ENCODE measurements at places on chromosomes 13 and 19.
A peak's percentile ranks its signal among the peaks of the same experiment; 100 is the strongest.

- no peak for DNase-seq
Measured at GRCh38 chr19:28492621-28493020, 720.3 kb downstream of the UQCRFS1 start.

- DNase-seq = no peak
Measured at GRCh38 chr19:8262431-8262830, 45.7 kb downstream of the CD320 start.

DNA sequence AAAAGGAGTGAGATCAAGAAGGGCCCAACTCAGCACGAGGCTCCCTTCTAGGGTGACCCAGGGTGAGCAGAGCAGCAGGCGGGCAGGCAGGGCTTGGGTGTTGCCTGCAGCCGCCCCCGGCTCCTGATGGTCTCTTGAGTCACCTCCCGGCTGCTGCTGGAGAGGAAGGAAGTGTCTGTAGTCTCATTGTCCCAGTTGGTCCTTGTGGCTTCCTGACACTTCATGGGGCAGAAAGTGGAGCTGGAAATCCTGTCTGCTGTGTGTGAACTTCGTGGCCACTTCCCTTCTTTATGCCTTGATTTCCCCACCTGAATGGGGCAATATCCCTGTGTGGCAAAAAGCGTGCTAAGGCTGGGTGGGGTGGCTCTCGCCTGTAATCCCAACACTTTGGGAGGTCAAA lies 2.5 kb downstream of the MAP1S start:
- no peak for DNase-seq

- no peak for DNase-seq
Measured at GRCh38 chr19:35350591-35350990, 2.9 kb downstream of the FFAR1 start.

DNA sequence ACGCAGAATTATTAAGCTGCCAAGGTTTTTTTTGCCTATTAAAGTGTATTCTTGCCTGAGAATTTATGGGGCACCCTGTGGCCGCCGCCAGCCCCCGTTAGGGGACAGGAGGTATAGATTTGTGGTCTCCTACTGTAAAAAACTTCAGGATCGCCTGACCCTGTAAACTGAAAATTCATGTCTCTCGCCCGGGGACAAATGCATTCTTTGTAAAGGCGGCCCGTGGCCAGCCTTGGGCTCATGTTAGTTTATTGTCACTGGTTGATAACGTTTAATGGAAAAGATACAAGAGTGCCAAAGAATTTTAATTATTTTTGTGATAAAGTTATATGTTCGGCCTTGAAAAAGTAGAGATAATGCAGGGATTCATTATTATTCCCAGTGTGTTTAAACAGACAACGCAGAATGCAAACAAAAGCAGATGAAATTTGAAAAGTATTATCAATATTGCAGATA lies 141.7 kb downstream of the URI1 start:
- DNase-seq = no peak

DNA sequence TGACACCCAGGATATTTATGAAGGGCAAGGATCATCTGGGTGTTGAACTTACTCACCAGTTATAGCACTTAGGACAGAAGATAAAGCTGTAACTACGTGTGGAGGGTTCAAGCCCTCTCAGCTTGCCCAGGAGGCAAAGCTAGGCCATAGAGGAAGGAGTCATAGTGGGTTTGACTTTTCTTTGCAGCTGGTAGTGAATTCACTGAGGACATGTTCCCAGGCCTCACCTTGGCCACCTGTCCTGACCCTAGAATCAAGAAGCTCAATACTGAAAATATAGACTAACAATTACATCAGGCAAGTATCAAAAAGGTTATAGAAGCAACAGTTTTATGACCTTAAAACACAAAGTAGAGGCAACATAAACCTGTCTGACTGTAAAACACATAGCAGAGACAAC lies 1207.7 kb downstream of the SLITRK1 start:
- no peak for DNase-seq

- no peak for DNase-seq
Measured at GRCh38 chr13:75882261-75882660, 246.1 kb downstream of the LMO7 start.

DNA sequence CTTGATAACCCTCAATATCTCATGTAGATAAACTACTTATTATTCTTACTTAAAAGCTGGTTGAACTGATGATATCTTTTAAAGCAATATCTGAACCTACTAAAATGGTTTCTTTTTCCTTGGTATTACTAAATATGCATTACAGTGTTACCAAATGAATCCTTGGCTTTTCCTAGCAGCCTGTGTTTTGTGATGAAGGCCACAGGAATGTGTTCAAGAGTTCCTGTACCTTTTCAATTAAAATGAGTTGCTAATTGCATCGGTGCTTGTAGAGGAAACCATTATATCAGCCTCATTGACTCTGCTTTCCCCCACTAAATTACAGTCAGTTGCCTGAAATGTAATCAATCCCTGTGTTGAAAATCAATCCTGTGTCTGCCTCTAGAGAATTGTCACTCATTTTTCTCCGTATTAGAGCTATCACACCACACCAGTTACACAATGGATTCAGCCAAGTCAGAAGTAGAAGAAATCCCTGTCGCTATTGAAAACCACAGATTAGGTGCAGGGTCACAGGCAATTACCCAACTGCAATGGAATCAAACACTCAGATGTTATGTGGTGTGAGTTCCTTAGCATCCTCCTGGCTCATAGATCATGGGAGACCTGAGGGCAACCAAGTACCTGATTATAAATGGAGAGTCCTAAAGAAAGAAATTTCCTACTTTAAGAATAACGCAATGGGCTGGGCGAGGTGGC lies 13.3 kb downstream of the FAM216B start:
- no peak for DNase-seq

- DNase-seq = peak; percentile 50
Measured at GRCh38 chr13:80276371-80277289, 64.3 kb downstream of the SPRY2 start.

GRCh38 chr13:33963895-33964294 lies 145.9 kb downstream of the RFC3 start:
- no peak for DNase-seq

GRCh38 chr13:60016229-60016628 lies 147.5 kb downstream of the DIAPH3 start:
- no peak for DNase-seq

- no peak for DNase-seq
Measured at GRCh38 chr13:77219401-77219800, 107.5 kb downstream of the MYCBP2 start.

GRCh38 chr19:36198119-36198518 lies 16.3 kb downstream of the ZNF565 start:
- DNase-seq = no peak

GRCh38 chr13:77316430-77316829 lies 10.5 kb downstream of the MYCBP2 start:
- DNase-seq = no peak

DNA sequence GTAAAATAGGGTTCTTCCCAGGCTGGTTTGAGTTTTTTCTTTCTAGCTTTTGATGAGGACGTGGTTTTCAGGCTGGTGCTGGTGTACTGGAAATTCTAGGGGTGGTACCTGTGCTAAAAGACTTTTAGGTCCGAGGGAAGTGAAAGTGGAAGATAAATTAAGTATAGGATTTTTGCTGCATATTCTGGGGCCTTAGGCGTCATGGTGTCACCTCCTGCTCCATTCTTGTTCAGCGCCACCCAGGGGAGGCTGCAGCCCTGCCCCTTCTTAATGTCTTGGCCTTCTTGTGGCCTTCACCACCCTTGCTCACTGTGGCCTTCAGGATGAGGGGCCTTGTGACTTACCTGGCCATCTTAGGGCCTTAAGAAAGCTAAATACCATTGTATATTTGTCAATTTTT lies 12.4 kb downstream of the ZNF552 start:
- peak; percentile 43 for DNase-seq

- DNase-seq = no peak
Measured at GRCh38 chr19:48085904-48086864, 24.4 kb downstream of the PLA2G4C start.

DNA sequence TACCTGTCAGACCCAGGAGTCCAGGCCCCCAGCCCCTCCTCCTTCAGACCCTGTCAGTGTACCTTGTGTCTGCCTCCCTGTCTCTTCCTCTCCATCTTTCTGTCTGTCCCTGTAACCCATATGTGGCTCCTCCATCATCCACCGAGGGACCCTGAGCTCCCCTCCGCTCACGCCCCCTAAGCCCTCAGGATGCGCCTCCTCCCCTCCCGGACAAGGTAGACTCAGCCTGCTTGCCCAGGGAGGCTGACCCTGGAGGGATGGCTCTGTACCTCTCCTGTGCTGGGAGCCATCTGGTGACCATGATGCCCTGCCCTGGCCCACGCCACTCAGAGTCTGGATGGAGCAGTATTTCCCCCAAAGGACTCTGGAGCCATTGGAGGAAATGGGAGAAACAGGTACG lies 1.0 kb upstream of the CAPN12 start:
- peak; percentile 56 for DNase-seq

DNA sequence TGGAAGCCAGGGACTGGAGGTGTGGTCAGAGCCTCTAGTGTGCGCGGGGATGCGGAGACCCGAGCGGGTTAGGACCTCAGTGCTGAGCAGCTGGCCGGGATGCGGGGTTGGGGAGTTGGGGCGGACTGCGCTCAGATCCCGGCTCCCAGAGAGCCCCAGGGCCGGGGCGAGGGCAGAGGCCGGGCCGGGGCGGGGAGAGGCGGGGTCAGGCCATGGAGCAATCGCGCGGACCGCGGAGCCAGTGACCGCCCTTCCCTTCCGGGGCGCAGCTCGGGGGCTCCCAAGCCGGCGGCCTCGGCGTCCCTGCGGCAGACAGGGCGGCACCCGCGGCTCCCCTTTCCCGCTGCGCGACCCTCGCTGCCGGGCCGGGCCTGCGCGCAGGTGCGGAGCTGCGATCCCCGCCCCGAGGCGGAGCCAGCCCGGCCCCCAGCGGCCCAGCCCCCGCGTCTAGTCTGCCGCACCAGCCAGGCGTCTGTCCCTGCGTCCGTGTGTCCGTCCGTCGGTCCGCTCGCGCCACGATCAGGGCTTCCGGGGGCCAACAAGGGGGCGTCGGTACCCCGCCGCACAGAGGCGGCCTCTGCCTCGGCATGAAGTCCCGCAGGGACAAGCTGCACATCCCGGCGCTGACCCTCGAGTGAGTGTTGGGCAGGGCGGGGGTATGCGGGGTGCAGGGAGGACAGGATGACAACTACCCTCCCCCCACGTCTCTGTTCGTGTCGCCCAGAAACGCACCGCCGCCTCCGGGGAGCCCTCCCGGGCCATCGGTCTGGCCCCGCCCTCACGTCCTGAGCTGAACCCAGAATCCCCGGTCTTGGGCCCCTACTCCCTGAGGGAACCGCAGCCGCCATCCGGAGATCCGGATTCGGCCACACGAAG lies 12.4 kb downstream of the MAST3 start:
- DNase-seq = peak; percentile 63

- DNase-seq = no peak
Measured at GRCh38 chr13:61138857-61139256, 276.8 kb downstream of the PCDH20 start.
